Breast epithelium (tissue), 4 donors: ENCODE measurements at places on chromosomes 5 and 9. TPM values are rescaled to one million over a fixed set of nuclear protein-coding genes. Genes with fewer than 3 reads are reported as not detected.

BTNL8 gene
- not detected for total RNA-seq

TSSK1B gene
- total RNA-seq = 0.33 TPM

AP3B1 gene
- 63.5 TPM for total RNA-seq

ARHGEF28 gene
- total RNA-seq = 65.4 TPM

MED22 gene
- 32.2 TPM for total RNA-seq

SLU7 gene
- 88.3 TPM for total RNA-seq

SETX gene
- 56.2 TPM for total RNA-seq

NOXA1 gene
- total RNA-seq = 13.8 TPM

SPATA31D4 gene
- total RNA-seq = not detected

DAB2IP gene
- total RNA-seq = 56.0 TPM

LIX1 gene
- not detected for total RNA-seq

FOXI1 gene
- 1.3 TPM for total RNA-seq

PRDM9 gene
- total RNA-seq = not detected

RELL2 gene
- total RNA-seq = 4.3 TPM
